ENCODE measurements at places on chromosomes 5 and 9.
A peak's percentile ranks its signal among the peaks of the same experiment; 100 is the strongest.

GRCh38 chr9:18255158-18255629 is 218.8 kb upstream of the ADAMTSL1 start:
- ATAC-seq, result peak; percentile 93

DNA sequence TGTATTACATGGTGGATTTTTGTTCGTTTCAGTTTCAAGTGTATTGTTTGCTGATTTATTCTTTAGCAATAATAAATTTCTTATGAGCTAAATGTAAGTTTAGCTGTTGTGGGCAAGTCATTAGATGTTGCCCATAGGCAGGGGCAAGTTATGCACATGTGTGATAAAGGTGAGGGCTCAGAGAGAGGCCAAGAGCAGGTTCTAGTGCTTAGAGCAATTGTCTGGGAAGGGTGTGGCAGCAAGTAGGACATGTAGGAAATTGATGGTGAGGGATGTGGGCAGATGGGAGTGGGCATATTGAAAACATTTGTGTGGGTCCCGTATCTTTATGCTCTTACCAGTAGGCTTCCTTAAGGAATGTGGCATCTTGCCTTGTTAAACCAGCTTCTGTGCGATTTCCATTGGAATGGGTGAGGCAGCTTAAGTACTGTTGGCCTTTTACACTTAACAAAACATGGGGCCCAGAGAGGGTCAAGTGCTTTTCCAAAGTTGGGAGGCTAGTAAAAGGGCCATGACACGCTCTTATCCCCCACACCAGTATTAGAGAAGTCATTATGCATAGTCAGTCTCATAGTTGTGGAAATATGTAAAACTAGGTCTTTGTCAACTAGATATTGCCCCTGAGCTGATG is 60.6 kb downstream of the KDM4C start:
- ATAC-seq, result no peak

- ATAC-seq, result no peak
Measured at GRCh38 chr5:81924442-81924841, 47.4 kb upstream of the ATG10 start.

GRCh38 chr9:14441976-14442651 is 128.2 kb upstream of the NFIB start:
- peak; percentile 70 for ATAC-seq

DNA sequence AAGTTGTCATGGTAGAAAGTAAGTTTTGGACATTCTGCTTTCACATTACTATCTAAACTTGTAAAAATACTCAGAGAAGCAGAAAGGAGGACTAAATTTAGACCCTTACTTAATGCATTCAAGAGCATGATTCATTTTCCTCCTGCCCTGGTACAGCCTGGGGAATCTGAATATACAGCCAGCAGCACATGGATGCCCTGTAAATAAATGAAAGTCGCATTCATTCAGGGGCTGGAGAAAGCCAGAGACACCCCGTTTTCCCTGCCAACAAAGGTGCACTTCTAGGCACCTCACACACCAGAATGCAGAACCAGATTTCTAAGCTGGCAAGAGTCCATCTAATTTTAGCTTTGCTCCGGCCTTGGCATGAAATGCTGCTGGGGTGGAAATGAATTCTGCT is 172.7 kb upstream of the KLF9 start:
- ATAC-seq, result peak; percentile 81

DNA sequence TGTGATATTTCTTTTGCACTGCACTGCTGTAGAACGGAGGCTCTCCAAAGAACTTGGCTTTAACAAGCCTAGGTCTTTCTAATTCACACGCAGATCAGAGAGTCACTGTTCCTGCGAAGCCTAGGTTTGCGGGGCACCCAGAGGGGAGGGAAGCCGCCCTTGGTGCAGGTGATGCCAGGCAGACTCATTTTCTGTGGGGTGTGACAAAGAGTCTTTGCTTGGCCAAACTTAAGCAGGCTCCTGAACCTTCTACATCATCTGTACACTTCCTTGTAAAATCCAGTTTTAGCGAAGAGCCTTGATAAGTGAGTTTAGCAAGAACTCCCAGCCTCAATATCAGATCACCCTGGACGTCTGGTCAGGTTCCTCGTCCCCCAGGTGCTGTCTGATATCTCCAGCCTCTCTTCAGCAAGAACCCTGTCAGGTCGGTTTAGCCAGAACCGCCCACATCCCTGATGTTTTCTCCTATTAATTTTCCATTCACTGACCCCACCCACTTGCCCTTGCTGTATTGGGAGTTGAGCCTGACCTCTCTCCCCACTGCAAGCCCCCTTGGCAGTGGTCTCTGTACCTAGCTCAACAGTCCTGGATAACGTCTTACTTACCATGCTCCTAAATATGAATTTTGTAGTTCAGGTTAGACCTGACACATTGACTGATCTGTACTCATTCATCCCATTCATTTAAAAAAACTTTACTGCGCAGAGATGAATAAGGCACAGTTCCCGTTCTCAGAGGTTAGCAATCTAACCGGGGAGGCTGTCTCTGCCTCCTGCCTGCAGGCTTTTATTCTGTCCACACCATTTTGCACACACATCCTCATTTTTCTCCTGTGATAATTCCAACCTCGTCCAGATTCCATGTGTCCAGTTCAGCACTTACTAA is 880 bp upstream of the UBAC1 start:
- peak; percentile 11 for ATAC-seq

DNA sequence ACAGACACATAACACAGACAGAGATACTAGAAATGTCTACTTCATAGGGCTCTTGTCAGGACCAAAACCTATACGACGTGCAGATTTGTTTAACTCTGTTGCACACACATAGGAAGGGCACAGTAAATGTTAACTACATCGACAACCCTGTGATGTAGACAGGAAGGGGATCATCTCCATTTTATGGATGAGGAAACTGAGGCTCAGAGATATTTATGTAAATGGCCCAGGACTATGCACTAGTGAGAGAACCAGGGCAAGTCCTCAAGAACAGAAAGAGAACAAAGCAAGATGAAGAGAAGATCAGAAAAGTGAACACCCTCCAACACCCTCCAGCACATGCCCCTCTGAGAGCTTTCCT is 36.3 kb downstream of the PCDHAC2 start:
- ATAC-seq, result no peak

DNA sequence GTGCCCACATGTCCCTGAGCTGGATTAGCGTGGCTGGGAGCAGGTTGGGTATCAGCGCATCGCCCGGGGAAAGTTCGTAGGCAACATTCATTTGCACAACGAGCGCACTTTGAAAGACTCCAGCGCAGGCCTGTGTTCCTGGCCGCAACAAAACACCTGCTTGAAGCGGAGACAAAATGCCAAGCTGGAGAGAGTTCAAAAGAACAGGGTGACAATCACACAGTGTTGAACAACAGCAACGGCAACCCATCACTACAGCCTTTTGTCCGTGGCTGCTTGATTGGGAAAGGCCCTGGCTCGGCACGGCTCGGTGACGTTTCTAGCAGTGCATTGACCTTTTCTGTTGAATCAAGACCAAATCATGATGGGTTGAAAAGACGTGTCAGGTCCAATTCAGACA is 336.3 kb downstream of the IRX1 start:
- no peak for ATAC-seq

DNA sequence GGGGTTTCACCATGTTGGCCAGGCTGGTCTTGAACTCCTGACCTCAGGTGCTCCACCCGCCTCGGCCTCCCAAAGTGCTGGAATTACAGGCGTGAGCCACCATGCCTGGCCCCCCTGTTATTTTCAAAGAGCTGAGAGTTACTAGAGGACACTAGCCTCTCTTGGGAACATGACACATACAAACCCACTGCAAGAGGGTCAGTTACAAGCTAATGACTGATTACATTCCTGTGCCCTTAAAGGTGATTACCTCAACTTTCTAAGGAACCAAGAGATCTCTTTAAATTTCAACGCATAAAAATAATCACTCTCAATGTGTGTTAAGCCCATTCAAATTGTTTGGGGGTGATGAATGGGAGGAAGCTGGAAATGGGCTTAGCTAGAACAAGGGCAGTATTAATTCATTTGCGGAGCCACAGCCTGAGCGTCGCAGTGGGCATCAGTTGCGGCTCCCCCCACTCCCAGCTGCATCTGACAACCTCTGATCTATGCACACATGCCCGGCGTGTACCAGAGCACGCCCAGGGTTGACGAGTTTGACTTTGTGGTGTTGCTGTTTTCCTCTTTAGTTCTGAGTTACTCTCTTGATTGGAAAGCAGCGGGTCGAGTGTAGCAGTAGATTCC is 146.9 kb downstream of the GOLPH3 start:
- no peak for ATAC-seq

GRCh38 chr5:20683241-20683940 is 695.4 kb upstream of the CDH18 start:
- no peak for ATAC-seq

- ATAC-seq, result no peak
Measured at GRCh38 chr5:169412831-169413230, 111.9 kb upstream of the SLIT3 start.

GRCh38 chr5:110477911-110478310 is 248.6 kb downstream of the TMEM232 start:
- ATAC-seq, result peak; percentile 70

DNA sequence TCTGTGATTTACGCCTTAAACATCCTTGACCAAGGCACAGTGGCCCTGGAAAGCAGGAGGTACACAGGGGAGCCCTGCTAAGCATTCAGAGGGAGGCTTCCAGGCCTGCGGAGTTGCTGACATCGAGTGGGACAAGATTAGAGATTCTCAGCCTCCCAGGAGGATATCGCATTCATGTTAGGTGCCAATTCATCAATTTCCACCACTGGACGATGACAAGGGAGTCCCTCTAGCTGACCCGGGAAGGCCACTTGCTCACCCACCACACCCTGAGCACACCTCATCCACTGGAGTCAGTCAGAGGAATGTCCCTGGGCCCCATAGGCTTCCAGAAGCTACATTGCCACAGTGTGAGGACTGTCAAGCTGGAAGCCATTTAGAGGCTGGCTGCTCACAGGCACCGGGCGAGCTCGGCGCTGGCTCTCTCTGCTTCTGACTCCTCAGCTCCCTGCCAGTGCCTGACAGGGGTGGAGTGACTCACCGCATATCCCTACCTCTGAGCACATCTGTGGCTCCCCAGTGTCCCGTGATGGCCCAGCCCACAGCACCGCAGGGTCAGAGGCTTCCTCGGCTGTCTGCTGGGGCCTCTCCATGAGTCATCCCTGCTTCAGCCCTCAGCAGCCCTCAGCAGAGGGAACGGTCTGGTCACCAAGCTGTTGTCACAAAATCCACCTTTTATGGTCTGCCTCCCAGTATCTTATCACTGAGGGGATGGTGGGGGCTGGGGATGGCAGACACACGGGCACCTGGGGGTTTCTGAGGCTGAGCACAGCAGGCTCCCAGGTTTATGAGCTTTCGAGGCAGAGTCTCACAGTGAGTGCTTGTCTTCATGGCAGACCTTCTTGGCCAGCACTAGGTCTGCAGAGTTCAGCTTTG is 117.5 kb downstream of the ZNF608 start:
- ATAC-seq, result peak; percentile 96

DNA sequence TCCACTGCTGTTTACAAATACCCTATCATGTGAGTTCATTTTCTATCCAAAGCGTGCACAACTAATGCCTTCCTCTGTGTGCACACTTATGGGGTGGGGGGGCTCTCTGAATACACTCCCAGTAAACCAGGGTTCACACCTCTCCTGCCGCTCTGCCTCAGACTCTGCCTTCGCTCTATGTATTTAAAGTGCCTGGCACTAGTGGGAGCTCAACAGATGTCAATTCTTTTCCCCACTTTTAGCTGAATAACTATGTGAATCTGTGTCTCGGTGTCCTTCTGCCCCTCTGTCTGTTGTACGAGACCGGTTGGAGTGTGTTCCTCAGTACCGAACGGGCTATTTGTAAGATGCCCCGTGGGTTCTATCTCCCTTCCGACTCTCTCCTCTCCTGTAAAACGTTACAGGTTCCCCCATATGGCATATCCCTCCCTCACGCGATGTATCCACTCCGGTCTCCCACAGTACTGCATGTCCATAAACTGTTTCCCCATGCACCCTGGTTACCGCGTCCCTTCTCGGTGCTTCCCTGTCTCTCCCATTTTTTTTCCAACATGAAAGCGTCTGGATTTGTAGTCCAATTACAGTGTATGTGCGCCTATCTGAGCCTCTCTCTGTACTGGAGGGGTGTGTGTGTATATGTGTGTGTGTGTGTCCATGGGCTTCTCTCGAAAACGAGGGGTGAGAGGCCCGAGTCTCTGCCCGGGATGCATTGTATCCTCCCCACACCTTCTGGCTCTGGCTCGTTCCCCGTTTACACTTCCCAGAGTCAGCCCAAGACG is 1.6 kb downstream of the ELL2 start:
- peak; percentile 9 for ATAC-seq

GRCh38 chr5:65695896-65696295 is 26.0 kb downstream of the SGTB start:
- ATAC-seq, result no peak

GRCh38 chr5:6744841-6745705 is 31.8 kb downstream of the TENT4A start:
- ATAC-seq, result peak; percentile 50

GRCh38 chr9:106632621-106633020 is 230.3 kb upstream of the ZNF462 start:
- ATAC-seq, result no peak

- ATAC-seq, result no peak
Measured at GRCh38 chr5:149680810-149681221, 49.3 kb upstream of the PPARGC1B start.

DNA sequence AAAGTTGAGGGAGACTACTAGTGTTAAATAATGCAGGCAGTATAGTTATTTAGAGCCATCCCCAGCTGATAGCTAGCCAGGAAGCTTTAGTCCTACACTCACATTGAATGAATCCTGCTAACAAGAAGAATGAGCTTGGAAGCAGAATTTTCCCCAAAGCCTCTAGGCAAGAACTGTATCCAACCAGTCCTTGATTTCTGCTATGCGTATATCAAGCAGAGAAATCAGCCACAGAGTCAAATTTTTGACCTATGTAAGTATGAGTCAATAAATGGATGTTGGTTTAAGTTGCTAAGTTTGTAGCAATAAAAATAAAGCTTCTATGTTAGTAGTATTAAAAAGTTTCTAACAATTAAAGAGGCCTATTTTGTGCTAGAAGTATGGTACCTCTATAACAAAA is 672.1 kb upstream of the CHD1 start:
- ATAC-seq, result no peak

- ATAC-seq, result peak; percentile 58
Measured at GRCh38 chr5:54254482-54255198, 55.7 kb downstream of the ARL15 start.

DNA sequence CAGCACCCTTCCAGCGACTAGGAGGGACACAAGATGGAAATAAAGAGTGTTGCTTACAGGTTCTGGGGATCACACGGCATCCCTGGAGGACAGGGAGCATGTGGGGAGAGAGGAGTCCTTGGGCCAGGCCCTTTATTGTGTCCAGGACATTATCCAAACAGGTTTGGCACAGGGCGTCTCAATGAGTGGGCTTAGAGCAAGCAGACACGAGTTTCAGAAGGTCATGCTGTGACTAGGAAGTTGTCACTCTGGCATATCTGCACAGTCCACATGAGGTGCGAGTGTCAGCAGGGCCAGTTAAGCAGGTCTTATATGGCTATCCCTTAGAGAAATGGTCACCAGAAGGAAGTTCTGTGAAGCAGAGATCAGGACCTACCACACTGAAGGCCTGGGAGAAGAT is 174.5 kb upstream of the OTULINL start:
- no peak for ATAC-seq

Data from SK-N-SH treated with all-trans-retinoic acid at 6 μM for 48 hours (cell line).